Mucosa of gallbladder (tissue), 1 donor: ENCODE measurements at places on chromosomes 2 and 18. TPM values are rescaled to one million over a fixed set of nuclear protein-coding genes. Genes with fewer than 3 reads are reported as not detected.

- no peak for DNase-seq
These were observed 1.3 kb downstream of the TMEM150A start for GRCh38 chr2:85600951-85601770.

The FAM117B gene
- 14.4 TPM for total RNA-seq

DNA sequence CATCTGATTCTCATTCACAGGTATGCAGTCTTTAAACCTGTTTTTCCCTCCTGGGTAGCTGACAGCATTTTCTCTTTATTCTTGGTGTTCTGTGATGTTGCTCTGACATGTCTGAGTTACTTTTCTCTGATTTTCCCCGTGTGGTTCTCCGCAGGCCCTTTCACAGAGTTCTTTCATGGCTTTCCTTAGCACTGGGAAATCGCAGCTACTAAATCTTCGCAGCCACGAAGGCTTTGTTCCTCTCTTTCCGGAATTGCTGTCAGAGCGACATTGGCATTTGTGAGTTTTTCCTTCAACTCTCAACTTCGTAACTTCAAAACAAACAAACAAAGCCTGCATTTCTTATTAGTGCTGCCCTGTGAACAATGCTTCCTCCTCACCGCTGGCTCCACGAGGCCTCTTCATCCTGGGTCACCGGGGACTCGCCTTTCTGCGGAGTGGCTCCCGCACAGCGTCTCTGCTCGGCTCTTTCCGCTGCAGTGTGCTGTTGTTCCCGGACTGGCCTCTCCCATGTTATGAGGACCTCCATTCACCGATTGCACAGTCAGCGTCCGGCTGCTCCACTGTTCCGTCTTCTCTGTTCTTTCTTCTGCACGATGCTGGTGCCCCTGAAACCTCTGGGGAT lies 16.1 kb downstream of the COLEC11 start:
- DNase-seq, result no peak

DNA sequence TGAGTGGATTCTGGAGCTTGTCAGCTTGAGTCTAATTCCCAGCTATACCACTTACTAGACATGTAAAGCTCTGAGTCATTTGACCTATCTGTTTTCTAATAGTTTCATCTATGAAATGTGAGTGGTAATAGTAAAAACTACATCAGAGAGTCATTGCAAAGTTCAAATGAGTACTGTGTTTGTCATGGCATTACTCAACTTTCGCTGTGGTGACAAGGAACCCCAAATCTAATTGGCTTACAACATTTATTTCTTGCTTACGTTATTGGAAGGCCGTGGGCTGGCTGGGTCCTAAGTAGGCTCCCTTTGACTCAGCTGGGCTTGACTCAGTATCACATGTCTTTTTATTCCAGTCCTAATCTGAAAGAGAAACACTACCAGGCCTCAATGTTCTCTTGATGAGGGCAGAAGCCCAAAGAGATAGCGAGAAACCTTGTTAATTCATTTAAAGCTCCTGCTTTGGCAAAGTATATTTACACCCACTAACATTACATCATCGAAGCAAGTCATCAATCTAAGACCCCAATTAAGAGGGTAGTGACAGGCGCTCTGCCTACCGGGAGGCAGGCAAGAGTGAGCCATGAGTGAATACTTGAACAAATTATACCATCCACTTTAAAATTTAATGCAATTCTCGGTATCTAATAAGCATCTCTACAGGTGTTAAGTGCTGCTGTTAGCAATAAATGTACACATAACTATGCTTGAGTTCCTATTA lies 431.8 kb upstream of the SPHKAP start:
- no peak for DNase-seq

GRCh38 chr18:75170022-75170789 lies 38.7 kb downstream of the PTGR3 start:
- DNase-seq, result no peak

The FOXD4L1 gene
- total RNA-seq, result 0.17 TPM

GRCh38 chr2:42368817-42369531 lies 8.0 kb upstream of the COX7A2L start:
- DNase-seq, result no peak
